Neural crest cell (in vitro differentiated cells): ENCODE measurements at places on chromosomes 6 and 20. TPM values are rescaled to one million over a fixed set of nuclear protein-coding genes. Genes with fewer than 3 reads are reported as not detected.

DNA sequence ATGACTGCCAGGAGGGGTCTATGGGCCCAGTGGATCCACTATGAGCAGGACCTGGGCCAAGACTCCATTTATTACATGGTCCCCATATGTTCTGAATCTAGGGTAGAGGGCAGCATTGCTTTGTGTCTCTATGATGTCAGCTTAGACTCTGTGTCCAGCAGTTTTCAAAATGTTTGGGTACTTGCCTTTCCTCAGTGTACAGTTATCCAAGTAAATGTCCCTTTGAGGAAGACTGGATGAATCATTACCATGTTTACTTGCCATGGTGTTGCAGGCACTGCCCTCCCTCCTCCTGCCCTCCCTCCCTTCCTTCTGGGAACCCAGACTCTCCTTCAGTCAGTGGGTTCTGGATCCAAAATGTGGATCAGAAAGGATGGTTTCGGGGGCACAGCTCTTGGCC, 108.6 kb downstream of the NRN1 start:
- no peak for DNase-seq

GRCh38 chr6:25713824-25714223, 40.7 kb upstream of the SLC17A4 start:
- no peak for DNase-seq

TRMT6 gene
- 23.1 and 24.4 TPM in 2 replicates for total RNA-seq

PXDC1 gene
- total RNA-seq = 4.8 and 5.4 TPM in 2 replicates

GTSF1L gene
- total RNA-seq = not detected in 2 replicates

DUSP15 gene
- 13.5 and 13.7 TPM in 2 replicates for total RNA-seq

GRCh38 chr6:6631534-6632276, 43.2 kb downstream of the LY86 start:
- DNase-seq = no peak

FOXC1 gene
- total RNA-seq = 1.7 and 1.8 TPM in 2 replicates

ENPP3 gene
- total RNA-seq = 0.14 and 0.20 TPM in 2 replicates

C6orf58 gene
- 0.82 TPM in 1 of 2 replicates, not detected in the other for total RNA-seq
